ENCODE measurements at places on chromosomes 5 and 9. TPM values are rescaled to one million over a fixed set of nuclear protein-coding genes. Genes with fewer than 3 reads are reported as not detected.

GRCh38 chr5:75053054-75053303 lies 621 bp upstream of the GCNT4 start:
- no peak for DNase-seq

- no peak for DNase-seq
These were observed 5.9 kb downstream of the CDKN2A start for GRCh38 chr9:21988056-21988990.

- DNase-seq, result no peak
These were observed 1.9 kb upstream of the GRIN1 start for GRCh38 chr9:137136881-137137607.

GRCh38 chr9:137206602-137207001 lies 1.1 kb downstream of the NDOR1 start:
- DNase-seq, result no peak

DNA sequence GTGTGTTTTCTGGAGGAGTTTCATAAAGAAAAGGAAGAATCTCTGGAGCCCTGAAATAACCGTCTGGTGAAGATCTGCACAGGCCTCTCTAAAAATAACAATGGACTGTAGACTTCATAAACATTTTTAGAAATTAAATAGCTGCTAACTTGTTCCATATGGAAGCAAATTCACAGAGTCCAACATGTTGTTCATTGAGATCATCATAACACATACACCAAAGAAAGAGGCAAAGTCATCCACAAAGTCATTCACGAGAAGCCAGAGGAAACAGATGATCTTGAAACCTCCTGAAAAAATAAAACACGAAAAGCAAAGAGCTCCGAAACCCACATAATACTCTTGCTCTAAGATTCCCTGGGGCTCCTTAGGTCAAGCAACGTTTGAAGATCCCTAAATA lies 347.8 kb downstream of the EFNA5 start:
- DNase-seq, result no peak

The LCN12 gene
- total RNA-seq, result 0.46 TPM

The PAPPA gene
- total RNA-seq, result 35.3 TPM

The PCDHB3 gene
- 4.4 TPM for total RNA-seq

The CSNK1G3 gene
- total RNA-seq, result 40.0 TPM
